ENCODE measurements at places on chromosomes 2 and 18.

DNA sequence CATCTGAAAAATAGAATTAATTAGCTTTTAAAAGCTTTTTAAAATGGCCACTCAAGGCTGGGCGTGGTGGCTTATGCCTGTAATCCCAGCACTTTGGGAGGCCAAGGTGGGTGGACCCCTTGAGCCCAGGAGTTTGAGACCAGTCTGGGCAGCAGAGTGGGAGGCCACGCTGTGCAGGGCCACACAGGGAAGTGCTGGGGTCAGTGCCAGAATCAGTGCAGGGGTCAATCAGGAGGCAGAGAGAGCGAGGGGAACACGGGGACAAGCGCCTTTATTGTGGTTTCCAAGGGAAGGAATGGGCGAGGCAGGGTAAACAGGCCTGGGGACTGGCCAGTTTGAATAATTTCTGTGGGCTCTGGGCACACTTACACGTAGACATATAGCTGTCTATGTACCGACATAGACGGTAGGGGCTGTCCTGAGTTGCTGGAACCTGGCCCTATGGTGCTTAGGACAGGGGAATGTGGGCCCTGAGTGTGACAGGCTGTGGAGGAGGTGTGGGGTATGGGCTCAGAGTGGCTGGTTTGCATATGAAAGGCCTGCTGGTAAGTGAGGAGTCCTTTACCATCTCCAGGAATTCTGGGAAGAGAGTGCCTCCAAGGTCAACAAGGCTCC is 42.9 kb downstream of the DYSF start:
- DNase-seq = no peak

DNA sequence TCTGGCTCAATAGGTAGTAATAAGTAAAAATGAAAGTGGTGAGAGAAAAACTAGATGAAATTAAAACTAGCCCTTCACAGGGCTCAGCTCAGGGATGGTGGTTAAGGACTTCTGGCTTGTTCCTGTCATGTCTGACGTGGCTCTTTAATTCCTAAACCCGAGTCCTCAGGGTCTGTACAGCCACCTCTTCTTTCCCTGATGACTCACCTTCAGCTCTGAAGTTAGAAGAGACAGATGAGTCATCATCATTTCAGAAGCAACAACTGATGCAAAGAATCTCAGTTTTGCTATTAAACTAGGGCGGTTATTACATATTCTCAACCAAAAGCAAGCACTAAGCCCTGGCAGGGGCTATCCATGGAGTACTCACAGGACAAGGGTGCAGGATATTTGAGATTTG is 24.0 kb upstream of the ITGB6 start:
- no peak for DNase-seq

DNA sequence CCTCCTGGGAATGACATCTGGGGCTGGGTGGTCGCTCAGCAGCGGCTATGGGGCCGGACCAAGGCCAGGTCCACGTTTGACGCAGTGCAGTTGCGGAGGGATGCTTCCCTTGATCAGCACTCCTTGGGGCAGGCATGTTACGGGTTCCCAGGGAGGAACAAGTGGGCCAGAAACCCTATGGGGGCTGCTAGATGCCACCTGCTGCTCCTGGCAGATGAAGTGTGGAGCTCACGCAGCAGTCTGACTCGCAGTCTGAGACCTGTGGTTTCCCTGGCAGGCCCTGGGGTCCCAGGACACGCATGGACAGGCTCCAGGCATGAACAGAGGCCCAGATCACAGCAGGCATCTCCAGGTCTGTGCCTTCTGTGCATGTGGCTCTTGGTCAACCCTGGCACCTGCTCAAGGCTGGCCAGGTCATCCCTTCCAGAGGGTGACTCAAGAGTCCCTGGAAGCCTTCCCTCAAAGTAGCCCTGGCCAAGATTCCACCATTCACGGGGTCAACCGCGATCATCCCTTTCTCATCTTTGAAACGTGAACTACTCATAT is 20.0 kb downstream of the KCNF1 start:
- no peak for DNase-seq

DNA sequence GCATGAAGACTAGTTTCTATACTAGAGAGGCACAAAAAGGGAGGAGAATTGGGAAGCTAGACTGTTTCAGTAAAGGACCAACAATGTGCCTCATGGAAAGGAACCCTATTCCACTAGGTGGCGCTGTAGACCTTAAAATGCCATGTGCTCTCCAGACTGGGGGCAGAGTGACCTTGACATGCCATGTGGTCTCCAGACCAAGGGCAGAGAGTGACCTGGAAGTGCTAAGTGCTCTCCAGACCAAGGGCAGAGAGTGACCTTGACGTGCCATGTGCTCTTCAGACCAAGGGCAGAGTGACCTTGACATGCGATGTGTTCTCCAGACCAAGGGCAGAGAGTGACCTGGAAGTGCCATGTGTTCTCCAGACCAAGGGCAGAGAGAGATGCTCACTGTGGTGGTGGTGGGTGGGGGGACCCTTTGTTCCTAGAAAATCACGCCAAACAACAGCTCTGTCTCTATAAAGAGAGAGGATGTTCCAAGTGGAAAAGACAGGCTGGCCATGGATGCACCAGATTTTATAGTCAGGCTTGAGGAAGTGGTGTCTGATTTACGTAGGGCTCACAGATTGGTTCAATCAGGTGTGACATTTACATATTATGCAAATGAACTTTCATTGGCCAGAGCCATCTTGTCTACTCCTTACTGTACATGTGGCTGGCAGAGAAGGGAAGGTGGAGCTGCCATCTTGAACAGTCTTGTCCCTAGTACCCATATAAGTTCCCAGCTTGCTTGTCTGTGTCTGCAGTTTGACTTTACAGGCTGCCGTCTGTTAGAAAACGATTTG is 344.0 kb upstream of the DDX18 start:
- no peak for DNase-seq

DNA sequence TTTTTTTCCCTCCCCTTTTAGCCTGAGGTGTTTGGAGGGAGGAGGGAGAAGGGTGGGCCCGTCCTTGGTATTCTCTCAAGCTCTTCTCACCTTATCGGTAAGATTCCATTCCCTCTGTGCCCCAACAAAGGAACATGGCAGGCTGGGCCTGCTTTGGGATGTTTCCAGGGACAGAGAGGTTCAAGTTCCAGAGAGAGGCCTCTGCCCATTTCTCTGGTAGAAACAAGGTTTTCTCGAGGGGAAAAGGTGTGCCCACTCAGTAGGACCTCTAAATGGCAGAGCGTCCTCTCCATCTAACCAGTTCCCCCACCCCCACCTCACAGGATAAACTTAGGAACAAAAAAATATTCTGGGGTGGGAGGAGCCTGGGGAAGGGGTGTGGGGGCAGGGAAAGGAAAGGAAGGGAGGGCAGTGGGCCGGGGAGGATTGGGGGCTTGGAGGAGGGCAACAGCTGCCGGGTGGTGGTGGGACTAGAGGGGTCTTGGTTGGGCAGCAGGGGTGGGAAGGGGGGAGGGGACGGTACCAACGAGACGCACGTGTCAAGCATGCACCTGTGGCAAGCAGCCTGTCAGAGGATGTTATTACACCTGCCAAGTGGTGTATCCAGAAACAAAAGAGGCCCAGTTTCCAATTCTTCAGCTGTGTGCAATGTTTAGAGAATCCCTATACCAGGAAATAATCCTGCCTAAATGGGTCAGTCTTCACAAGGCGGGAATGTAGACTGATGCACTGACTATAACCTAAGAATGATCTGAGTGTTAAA is 2.1 kb downstream of the PCBP1 start:
- no peak for DNase-seq

Data from stimulated activated CD4-positive, alpha-beta T cell treated with anti-CD3 and anti-CD28 coated beads, Interleukin-1b, Interleukin-23, amount 100 ng/mL, for 1 hour (primary cell).